ENCODE measurements at places on chromosomes 5 and 9.

DNA sequence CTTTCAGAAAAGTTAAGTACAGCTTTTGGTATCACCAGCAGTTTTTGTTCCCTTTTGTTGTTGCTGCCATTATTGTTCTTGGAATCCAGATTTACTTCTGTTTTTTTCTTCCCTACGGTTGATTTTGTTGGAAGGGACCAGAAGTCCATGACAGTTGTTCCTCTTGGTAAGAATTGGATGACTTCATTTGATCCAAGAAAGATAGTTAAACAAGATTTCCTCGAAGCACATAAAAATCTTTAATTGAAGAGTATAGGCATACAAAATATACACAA lies 65.4 kb downstream of the CDC42SE2 start:
- DNase-seq: no peak

GRCh38 chr9:82367016-82367415 lies 378.4 kb downstream of the SPATA31D1 start:
- no peak for DNase-seq

DNA sequence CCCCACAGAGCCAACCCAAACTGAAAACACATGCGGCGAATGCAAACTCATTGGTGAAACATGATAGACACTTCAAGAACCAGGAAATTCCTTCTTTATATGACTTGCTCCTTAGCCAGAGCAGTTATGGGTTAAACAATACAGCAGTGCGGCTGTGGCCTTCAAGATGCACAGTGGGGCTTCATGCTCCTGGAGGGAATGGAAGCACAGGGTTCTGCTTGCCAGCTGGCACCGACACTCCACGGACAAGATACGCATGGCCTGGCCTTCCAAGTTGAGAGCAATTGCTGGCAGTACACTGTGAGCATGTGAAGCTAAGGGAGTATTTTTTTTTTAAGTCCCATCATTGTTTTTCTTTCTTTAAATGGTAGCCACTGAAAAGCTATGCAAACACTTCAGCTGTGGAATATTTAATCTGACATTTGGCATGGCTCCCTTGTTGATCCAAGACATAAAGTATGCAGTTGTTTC lies 451.6 kb upstream of the CD180 start:
- DNase-seq: no peak

GRCh38 chr9:5617749-5618148 lies 11.2 kb upstream of the RIC1 start:
- DNase-seq: no peak

DNA sequence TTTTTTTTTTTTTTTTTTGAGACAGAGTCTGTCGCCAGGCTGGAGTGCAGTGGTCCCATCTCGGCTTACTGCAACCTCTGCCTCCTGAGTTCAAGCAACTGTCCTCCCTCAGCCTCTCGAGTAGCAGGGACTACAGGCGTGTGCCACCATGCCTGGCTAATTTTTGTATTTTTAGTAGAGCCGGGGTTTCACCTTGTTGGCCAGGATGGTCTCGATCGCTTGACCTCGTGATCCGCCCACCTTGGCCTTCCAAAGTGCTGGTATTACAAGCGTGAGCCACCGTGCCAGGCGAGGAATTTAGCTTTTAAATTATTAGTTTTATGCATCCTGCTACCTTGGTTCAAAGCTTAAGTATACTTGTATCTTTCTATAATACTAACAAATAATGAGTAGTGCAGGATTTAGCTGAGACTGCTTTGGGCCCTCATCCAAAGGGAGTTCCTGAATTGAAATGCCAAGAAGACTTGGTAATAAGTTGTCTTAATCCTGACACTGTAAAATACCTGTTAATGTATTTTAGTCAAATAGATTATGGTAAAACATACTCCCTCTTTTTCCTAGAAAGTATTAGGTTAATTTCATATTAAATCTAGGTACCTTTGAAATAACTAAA lies 5.0 kb downstream of the CDC42SE2 start:
- DNase-seq: no peak

- DNase-seq: no peak
These were observed 287.0 kb downstream of the PIK3R1 start for GRCh38 chr5:68502531-68502930.

Data from cortex of kidney (tissue), 1 donor.